Stimulated activated CD4-positive, alpha-beta T cell treated with anti-CD3 and anti-CD28 coated beads, Interleukin-1b, Interleukin-23, amount 100 ng/mL, for 1 hour (primary cell): ENCODE measurements at places on chromosomes 1 and 21.
A peak's percentile ranks its signal among the peaks of the same experiment; 100 is the strongest.

- no peak for DNase-seq
These were observed 542 bp upstream of the XPR1 start for GRCh38 chr1:180631194-180631765.

- no peak for DNase-seq
These were observed 42.1 kb upstream of the NEGR1 start for GRCh38 chr1:72324451-72324850.

DNA sequence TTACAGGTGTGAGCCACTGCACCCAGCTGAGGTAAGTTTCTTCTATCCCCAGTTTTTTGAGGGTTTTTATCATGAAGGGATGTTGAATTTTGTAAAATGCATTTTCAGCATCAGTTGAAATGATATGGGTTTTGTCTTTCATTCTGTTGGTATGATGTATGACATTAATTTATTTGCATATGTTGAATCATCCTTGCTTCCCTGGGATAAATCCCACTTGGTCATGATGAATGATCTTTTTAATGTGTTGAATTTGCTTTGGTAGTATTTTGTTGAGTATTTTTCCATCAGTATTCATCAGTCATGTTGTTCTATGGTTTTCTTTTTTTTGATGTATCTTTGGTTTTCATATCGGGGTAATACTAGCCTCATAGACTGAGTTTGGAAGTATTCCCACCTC lies 141.0 kb downstream of the RPS6KC1 start:
- DNase-seq, result no peak

DNA sequence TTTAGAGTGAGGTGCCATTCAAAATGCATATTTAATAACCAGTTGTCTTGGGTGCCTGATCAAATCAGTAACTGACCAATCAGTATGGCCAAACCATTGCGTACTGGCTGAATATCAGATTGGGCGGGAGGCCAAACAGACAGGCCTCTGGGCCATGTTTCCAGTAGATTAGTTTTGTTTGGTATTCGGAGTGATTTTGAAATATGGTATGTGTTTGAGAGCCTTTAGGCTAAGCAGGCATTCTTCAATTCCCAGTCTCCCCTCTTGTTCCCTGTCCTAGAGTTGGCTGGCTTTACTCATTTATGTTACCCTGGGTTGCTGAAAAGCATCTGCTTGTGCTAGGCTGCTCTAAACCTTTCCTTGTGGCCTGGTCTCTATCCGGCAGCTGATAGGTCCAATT lies 80.1 kb downstream of the BACH1 start:
- no peak for DNase-seq

- DNase-seq, result peak; percentile 79
These were observed at the start of the genes LZIC and NMNAT1 for GRCh38 chr1:9942939-9943788. LZIC (minus strand) TSS chr1:9943391; CDS start chr1:9936619, 6,772 bp downstream. NMNAT1 (plus strand) TSS chr1:9943475; CDS start chr1:9972074, 28,599 bp downstream.

DNA sequence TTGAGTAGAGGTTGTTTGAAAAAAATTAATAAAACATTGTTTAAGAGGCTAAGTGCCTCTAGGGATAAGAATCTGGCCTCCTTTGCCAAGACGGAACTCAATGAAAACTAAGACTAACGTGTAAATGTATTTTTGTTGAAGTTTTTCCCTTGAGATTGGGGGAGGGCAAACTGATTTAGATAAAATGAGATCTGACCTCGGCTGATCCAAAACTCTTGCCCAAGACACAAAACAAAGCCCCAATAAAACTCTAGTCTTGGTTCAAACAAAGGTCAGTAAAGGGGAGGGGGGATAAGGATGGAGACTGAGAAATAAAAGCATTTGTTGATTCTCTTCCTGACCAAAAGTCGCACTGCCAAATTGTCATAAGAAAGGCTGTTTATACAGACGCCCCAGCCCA lies 134.8 kb upstream of the DPT start:
- no peak for DNase-seq

DNA sequence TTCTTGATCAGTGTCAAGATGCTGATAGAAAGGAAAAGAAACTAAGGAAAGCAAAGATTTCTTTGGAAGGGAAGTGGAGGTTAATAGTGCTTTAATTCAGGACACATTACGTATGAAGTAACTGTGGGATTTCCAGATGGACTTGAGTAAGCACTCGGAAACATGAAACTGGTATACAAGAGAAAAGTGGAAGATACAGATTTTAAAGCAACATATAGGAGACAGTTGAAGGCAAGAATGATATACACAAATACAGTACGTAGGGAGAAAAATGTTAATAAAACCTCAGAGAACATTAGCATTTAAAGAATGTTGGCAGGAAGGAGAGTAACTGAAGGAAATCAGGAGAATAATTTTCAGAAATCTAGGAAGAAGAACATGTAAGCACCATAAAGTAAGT lies 730.9 kb upstream of the ADGRL2 start:
- DNase-seq, result no peak

GRCh38 chr21:26710155-26710554 lies 135.1 kb downstream of the ADAMTS1 start:
- DNase-seq, result no peak

DNA sequence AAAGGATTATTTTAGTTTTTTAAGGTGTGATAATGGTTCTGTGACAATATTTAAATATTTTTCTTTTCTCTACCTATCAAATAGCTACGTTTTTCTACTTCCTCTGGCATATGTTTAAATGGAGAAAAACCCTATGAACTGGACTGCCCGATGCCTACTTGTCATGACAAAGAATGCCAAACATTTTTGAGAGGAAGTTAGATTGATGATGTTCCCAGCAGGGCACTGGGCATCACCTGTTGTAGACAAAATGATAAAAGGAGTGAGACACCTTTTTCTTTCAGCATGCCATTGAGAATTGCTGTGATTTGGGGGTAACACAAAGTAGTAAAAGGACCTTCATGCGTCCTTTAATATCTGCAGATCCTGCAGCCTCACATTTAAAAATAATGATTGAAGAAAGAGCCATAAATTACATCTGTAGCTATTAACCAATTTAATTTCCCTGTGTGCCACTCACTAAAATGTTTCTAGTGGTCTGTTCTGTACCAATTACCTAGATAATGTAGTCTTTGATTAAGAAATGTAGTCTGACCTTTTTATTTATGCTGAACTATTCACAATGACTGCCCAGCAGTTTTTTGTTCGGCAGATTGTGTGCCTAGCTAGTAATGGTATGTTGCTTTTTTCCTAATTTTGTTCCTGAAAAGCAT lies 47.6 kb downstream of the RPL5 start:
- DNase-seq, result no peak

DNA sequence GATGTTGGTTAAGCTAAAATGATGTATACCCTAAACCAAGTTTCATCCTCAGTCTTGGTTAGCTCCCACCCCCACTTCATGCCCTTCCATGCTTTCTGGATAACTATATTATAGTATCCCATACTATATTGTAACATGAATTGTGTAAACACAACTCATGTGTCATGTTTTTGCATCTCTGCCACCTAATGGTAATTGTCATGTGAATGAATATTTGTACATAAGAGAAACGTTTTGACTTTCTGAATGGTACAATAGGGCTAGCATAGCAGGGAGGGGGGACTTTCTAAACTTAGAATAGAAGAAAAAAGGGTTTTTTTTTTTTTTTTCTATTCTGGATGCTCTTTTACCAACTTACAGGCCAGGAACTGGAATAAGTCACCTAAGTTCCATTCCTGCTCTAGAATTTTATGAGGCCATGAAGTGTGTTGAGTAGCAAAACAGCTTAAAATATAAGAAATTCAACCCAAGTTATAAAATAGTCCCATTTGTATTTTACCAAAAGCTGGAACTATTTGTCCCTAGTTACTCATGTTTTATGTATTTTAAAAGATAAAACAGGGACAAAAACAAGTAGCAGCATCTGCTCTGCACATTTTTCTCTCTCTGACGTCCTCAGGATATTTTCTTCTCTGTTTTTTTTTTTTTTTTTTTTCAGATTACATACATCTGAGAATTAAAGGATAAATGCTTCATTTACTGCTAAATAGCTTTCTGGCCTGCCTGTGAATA lies 77.4 kb downstream of the HLX start:
- no peak for DNase-seq

DNA sequence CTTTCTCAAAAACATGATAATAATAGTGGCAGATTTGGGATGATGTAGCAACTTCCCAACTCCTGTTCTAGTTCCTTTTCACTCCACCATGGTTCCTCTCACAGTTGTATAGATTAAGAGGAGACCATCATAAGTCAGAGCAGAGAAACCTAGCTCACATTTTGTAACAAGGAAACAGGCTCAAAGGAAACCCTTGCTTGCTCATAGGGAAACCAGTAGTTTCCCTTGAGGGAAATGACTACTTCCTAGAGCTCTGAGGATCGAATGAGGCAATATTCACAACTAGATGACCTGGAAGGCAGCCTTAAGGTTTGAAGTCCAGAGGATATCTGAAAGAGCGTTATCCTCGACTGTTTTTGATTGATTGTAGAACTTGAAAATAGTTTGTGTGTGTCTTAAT lies 76.1 kb upstream of the C8B start:
- DNase-seq, result no peak

DNA sequence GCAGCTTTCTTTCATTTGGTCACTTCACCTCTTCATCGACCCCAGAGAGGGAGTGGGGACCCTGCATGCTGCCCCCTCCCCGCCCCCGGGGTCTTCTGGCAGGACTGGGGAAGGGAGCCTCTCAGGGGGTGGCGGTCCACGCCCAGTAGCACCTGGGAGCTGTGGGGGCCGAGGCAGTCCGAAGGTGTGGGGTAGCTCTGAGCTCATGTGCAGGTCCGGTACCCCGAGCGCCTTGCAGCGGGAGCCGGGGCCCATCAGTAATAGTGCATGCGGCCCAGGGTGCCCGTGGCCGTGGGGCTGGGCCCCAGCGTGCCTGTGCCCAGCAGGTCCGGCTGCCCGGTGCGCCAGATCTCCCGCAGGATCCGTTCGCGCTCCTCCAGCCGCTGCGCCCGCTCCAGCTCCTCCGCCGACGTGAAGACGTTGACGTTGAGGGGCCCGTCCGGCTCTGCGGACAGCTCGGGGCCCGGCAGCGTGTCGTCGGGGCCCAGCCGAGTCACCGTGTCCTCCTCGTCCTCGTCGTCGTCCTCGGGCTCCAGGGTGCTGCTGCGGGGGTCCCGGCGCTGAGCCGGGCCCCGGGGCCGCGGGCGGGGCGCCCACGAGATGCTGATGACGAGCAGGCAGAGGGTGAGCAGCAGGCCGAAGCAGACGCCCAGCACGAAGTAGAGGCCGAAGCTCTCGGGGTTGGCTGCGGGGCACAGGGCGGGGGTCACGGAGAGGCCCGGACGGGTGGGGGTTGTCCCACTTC lies 1.2 kb downstream of the EVA1B start:
- no peak for DNase-seq

DNA sequence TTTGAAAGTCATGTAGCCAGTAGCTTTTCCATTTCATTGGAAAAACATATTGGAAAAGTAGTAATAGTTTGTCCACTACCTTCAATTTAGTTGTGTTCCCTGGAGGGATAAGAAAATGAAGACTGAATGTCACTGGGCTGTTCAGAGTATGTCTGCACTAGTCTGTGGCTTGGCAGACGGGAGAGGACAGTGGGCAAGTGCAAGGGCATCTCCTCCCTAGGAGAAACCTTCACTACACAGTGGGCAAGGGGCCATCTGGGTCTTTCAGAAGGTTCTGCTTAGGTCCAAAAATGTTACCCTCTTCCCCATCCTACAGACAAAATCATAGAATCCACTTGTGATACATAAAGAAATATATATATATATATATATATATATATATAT lies 118.1 kb downstream of the C1orf21 start:
- no peak for DNase-seq

DNA sequence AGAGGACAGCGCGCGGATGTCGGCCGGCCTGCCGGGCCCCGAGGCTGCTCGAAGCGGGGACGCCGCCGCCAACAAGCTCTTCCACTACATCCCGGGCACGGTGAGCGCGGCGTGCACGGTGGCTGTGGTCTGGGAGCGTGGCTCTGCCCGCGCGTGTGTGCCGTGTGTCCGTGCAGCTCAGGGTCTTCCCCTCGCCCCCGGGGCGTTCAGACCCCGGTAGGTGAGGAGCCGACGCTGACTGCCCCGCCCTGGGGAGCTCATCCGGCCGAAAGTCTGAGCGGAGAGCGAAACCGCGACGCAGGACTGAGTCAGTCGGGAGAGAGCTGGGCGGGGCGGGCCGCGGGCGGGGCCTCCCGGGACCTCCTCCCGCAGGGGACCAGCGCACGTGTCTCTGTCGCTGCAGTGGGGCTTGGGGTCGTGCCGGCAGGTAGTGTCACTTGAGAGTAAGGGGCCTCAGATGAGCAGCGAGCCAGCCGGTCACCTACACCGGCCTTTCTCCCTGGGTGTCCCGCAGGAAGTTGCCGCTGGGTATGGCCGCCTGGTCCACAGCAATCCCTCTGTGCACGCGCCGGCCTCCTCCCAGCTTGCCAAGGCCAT lies 520 bp downstream of the PLEKHN1 start:
- peak; percentile 52 for DNase-seq

GRCh38 chr1:82836213-82836972 lies 1035.7 kb downstream of the ADGRL2 start:
- no peak for DNase-seq

GRCh38 chr1:76158126-76158525 lies 83.6 kb downstream of the ST6GALNAC3 start:
- no peak for DNase-seq

DNA sequence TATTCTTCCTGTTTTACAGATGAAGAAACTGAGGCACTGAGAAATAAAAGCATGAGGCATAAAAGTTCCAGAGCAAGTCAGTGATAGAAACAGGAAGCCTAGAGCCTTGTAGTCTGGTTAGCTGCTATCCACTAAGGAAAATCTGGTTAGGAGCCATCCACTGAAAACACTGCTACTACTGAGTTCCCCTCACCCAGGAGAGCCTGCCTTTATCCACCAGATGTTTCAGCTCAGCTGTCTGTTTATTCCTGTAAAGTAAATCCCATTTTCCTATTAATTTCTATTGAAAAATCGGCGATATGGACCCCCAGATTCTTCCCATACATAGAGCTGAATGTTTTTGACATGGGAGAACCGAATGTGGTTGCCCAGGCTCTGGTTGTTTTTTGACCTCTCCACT lies 63.7 kb upstream of the LMO4 start:
- no peak for DNase-seq

DNA sequence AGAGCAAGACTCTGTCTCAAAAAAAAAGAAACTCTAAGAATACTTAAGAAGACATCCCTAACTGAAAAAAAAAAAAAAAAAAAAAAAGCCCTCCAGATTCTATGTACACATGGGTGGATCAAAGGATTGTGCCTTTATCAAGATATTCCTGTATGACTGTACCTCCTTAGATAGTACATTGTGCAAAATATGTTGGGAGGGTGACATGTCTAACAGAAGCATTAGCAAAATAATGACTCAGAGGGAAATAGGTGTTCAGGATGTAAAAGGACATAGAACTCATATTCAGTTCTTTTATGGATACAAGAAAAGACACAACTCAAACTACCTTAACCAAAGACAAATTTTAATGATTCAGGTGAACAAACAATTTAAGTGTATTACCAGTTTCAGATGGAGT lies 269.8 kb upstream of the KAZN start:
- DNase-seq, result no peak

DNA sequence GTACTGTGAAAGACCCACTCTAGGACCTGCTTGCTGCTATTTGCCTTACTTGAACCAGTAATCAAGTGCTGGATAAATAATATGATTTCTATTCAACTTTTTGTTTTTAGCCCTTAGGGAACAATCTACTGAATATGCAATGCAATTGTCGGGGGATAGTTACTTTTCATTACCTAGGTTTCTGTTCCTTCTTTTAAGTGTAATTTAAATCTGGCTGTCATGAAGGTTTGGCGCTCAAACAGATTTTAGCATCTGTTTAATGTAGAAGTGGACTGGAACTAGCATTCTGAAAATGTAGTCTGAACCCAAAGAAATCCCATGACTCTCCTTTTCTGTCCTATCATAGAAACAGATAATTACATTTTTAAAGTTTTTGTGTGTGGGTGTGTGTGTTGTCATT lies 4.8 kb downstream of the MGST3 start:
- DNase-seq, result no peak
